Activated T-cell treated with anti-CD3 and anti-CD28 coated beads for 4 hours (primary cell): ENCODE measurements at places on chromosomes 11 and 22.

- no peak for DNase-seq
These were observed at the start of gene CARD18 for GRCh38 chr11:105139669-105140068. Gene CARD18, minus strand, starts transcription at chr11:105139769. Its CDS starts 43 bp downstream, at chr11:105139726.

- DNase-seq = no peak
These were observed 126.5 kb downstream of the CHST1 start for GRCh38 chr11:45538939-45539338.

DNA sequence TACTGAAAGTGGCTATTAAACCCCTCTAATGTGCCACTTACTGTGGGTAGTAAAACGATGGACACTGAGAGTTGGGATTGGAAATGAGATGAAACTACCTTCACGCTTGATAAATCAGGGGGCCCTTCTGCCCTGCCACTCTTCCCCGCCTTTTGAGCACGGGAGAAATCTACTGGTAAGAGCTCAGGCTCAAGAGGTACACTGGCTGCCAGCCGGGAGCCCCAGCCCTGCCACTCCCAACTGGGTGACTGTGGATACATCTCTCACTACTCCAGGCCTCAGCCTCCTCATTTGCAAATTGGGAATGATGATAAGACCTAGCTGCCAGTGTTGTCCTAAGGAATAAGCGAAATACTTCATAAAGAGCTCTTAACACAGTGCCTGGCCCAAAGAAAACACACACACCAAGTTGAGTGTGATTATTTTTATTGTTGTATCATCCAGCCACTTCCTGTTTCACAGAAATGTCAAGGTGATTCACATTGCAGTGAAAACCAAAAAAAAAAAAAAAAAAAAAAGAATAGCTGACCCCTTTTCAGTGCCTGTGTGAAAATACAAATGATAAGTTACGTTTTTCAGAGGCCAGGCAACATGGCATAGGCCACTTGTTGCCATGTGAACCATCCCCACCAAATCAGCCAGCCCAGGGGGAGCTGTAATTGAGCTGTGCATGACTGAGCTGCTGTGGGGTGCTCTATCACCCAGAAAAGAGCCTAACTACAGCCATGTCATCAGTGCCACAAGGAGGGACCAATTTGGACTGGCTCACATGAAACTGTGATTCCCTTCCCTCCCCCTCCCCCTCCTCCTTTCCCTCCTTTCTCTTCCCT is 4.4 kb upstream of the ZNRD2 start:
- DNase-seq = no peak

GRCh38 chr11:13771151-13771550 is 102.7 kb downstream of the FAR1 start:
- no peak for DNase-seq

GRCh38 chr11:121132211-121132976 is 31.4 kb downstream of the TECTA start:
- DNase-seq = no peak
